ENCODE measurements at places on chromosomes 11 and 22.

DNA sequence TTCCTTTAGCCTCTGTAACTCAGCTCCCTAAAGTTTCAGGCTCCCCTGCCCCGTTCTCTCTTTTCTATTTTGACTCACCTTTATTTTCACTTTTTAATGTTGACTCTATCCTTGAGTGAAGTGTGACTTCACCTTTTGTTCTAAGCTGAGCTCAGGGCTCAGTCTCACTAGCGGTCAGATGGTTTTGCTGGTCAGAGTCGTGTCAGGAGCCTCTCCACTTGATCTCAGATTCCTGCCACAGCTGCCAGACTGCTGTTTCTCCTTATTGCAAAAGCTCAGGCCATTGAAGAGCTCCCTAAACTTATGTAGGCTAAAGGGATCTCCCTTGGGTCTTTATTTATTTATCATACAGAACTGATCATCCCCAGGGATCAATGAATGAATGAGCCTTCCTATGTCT is 13.7 kb upstream of the POU2AF2 start:
- DNase-seq: no peak

DNA sequence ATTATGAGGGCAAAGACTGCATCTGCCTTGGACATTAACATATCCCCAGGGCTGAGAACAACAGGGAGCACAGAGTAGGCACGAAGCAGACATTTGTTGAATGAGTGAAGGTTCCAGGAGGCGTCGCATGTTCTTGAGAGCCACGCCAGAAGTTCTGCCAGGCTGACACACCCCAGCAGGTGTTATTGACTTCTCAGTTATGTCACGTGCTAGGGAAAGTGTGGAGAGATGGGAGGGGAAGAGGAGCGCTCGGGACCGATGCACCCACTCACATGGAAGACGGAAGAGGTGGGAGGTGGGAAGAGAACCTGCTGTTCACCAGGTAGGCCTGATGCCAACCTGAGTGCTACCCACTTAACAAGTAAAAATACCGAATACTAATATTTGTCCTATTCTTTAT is 232.8 kb downstream of the LARGE1 start:
- no peak for DNase-seq

DNA sequence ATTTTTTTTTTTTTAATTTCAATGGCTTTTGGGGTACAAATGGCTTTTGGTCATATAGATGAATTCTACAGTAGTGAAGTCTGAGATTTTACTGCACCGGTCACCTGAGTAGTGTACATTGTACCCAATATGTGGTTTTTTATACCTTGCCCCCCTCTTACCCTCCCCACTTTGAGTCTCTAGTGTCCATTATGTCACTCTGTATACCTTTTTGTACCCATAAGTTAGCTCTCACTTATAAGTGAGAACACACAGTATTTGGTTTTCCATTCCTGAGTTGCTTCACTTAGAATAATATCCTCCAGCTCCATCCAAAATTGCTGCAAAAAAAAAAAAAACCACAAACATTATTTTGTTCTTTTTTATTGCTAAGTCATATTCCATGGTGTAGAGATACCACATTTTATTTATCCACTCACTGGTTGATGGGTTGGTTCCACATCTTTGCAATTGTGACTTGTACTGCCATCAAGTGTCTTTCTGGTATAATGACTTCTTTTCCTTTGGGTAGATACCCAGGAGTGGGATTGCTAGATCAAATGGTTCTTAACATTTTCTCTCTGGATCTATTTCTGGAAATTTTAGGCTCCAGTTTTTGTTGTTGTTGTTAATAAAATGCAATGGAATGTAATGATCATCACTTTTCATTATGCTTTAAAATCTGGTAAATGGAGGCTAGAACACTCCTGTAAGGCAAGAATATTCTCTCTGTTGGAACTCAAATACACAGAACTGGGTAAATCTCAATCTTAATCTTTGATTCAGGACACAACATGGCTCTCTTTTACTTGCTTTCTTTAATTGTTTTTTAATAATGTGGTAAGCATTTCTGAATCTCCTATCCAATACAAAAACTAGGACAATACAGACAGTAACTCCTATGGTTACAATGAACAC is 10.3 kb downstream of the NEAT1 start:
- no peak for DNase-seq

- DNase-seq: peak; percentile 21
These were observed 72.6 kb downstream of the HIPK3 start for GRCh38 chr11:33329705-33330329.

DNA sequence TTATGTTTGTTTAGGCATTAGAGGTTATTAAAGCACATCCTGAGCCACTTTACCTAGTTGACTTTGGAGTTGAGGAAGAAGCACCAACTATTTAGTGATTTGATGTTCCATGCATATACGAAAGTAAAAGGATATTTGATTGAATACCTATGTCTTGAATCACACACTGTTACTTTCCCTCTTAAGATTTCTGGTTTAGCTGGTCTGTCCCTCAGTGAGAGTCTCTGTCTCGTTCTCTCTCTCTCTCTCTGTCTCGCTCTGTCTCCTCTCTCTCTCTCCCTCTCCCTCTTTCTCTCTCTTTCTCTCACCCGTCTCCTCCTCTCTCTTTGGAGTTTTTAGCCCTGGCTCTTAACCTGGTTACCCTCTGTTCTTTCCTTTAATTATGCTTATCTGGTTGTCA is 11.0 kb downstream of the CTNND1 start:
- no peak for DNase-seq

DNA sequence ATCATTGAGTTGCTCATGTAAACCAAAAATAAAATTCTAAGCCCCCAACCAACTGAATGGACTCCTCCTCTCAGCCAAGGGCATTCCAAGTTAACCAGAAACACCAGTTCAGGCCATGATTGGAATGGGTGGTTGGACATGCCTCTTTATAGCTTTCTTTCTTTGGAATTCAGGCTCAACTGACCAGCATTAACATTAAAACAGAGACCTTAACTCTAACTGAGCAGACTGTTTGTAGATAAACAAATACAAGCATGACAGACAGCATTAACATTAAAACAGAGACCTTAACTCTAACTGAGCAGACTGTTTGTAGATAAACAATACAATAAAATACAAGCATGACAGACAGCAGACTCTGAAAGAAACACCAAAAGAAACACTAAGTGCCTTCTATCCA is 278.2 kb downstream of the DLG2 start:
- DNase-seq: no peak

DNA sequence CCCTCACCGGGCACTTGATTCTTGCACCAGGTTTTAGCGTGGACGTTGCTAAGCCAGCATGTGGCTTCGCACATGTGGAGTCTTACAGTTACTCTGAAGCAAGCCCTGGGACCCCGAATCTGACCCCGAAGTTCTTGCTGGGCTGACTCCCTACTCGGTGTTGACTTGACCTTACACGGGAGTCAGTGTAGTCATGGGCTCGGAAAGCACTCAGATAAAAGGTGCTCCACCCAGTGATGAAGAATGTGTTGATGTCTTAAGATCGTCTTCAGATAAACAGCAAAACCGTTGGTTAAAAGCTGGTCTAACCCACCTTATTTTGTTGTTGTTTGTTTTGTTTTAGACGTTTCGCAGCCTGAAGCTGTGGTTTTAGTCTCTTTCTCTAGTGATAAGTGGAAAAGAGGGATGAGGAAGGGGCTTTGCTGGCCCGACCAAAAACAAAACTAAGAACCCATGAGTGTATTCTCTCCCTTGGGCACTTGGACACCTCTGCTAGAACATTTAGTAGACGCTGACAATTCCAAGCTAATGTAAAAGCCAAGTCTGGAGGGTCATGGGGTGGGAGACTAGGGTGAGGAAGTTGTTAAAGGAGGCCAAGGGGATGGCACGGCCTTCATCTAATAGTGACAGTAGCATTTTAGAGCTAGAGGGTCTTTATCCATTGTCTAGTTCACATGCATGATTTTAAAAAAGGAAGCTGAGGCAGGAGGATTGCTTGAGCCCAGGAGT is 69.9 kb downstream of the BCR start:
- no peak for DNase-seq

DNA sequence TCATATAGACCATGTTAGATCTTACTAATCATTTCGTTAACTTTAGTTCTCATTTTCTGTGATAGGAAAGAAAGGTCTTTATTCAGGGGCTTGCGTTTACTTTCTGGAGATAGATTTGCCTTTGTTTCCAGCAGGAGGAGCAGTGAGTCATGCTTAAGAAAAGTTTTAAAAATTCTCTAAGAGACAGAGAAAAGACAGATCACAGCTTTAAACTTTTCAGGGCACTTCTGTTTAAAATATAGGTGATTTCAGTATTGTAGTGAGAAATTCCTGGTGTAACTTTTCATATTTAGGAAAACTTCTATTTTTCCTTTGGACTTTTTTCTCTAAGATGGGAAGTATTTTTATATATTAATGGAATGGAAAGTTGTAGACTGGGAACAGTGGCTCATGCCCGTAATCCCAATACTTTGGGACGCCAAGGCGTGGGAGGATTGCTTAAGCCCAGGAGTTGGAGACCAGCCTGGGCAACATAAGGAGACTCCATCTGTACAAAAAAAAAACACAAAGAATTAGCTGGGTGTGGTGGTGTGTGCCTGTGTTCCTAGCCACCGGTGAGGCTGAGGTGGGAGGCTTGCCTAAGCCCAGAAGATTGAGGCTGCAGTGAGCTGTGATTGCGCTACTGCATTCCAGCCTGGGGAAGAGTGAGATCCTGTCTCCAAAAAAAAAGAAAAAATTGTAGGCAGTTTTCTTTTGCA is 60.3 kb downstream of the ATXN10 start:
- DNase-seq: no peak

GRCh38 chr11:90218606-90219005 is 4.2 kb downstream of the CHORDC1 start:
- no peak for DNase-seq

- DNase-seq: no peak
These were observed 1073.3 kb upstream of the RAG2 start for GRCh38 chr11:37671321-37671720.

DNA sequence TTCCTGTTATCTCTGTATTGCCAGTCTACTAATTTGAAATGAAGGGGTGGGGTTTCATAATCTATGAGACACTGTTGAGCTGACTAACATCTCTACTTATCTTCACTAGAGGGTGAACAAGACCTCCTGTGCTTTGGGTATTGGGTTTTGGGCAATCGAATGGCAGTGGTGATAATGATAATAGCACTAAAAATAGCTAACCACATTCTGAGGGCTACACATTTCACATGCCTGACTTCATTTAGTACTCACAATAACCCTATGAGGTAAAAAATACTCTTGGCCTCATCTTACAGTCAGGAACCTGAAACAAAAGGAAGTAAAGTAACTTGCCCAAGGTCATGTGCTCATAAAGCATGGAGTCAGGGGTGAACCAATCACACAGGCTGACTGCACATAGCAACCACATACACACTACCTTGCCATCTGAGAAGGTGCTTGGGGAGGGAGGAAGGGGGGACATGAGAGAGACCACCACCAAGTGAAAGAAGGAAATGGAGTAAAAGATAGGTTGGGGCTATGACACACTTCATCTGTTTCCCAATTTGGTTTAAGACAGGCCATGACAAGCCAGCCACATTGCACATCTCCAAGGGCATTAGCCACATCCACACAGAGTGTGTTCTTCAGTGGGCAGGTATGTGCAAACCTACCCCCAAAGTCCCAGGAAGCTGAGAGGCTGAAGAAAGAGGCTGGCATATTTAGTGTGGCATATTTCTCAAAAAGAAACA is 387.6 kb upstream of the DDI1 start:
- DNase-seq: no peak

GRCh38 chr22:38135133-38135706 is 24.7 kb upstream of the BAIAP2L2 start:
- DNase-seq: no peak

All from NCI-H510A treated with DMSO at 0.1 percent for 48 hours (cell line).